ENCODE measurements at places on chromosomes 7 and 10.

GRCh38 chr7:1386623-1387220 lies 72.5 kb downstream of the MICALL2 start:
- no peak for DNase-seq

- no peak for DNase-seq
Observed at GRCh38 chr10:122280156-122280555, 9.1 kb downstream of the BTBD16 start.

DNA sequence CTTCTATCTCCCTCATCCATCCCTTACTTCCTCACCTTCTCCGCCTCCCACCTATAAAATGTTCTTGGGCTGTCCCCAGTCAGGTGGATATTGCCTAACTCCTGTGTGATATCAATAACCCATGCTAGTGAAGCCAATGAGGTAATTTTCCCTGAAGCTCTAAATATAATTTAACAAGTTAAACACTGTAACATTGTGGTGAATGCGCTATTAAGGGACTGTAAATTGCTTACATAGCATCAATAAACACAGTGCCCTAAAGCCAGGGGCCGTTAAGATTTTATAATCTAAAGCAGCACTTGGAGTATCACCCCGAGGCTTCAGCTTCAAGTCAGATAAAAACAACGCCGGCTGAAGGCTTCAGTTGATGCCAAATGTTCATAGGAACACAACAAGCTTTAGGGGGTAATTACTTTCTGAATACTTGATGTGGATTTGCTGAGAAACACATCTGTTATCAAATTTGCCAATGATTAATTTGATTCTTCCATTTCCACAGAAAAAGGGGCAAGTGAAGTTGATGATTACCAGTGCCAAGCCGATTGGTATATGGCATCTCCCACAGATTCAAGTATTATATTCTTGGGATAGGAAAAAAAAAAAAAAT lies 138.4 kb downstream of the CREB5 start:
- no peak for DNase-seq

- no peak for DNase-seq
Observed at GRCh38 chr10:75000748-75001321, 110.6 kb upstream of the SAMD8 start.

DNA sequence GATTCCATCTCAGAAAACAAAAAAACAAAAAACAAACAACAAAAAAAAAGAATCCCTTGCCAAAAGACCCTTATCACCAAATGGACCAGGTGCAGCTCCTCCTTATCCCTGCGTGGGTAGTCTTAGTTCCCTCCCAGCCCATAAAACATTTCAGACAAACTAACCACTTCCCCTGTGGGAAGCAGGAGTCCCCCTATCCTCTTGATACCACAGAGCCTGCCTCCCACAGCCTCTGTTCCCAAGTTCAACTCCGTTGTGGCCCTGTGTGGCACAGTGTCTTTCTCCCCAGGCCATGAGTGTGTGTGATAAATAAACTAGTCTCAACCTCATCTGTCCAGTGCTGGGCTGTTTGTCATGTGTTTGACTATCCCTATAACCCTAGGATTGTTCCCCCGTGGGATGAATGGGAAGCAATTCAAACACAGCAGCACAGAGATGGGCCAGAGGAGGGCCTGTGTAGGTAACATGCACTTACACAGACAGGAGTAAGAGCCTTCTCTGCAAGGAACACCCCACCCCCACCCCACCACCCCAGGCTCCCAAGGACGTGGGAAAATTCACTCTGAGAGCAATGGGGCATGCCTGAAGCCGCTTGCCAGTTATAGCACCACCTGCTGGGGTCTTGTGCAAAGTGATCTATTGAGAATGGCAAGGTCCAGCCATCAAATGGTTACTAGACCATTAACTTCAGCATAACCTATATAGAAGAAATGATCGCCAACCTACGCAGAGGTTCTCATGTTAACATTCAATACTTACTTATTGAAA lies 147.1 kb upstream of the GHITM start:
- peak; percentile 15 for DNase-seq

GRCh38 chr7:151430391-151431205 lies 9.3 kb downstream of the CRYGN start:
- no peak for DNase-seq

DNA sequence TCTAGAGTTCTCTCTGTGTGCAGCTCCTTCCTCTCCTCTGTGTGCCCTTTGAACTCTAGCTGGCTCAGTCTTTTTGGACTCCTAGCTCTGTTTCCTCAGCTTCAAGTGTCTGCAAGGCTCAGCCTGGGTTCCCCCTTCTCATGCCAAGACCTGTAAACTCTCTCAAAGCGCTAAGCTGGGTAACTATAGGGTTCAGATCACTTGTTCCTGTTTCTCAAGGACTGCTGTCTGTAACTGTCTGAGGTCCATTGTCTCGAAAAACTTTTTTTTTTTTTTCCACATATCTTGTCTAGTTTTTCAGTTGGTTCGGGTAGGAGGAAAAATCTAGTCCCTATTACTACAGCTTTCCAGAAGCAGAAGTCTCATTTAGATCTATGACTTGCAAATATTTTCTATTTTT lies 46.6 kb upstream of the PPP1R17 start:
- no peak for DNase-seq

DNA sequence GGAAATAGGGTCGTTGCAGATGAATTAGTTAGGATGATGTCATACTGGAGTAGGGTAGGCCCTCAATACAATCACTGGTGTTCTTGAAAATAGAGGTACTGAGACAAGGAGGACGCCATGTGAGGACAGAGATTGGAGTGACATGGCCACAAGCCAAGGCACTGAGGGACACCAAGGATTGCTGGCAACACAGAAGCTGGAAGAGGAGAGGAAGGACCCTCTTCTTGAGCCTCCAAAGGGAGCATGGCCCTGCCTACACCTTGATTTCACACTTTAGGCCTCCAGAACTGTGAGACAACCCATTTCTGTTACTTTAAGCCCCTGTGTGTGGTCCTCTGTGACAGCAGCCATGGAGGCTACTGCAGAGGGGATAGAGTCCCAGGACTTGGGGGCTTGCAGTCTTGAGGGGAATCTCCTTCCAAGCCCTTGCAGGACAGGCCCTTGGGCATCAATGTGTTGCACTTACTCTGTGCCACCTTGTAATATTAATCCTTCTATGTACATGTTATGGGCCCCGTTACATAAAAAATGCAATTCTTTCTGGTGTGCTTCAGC lies 3.7 kb upstream of the AOC1 start:
- no peak for DNase-seq

- no peak for DNase-seq
Observed at GRCh38 chr7:34086064-34086463, 180.7 kb downstream of the BMPER start.

DNA sequence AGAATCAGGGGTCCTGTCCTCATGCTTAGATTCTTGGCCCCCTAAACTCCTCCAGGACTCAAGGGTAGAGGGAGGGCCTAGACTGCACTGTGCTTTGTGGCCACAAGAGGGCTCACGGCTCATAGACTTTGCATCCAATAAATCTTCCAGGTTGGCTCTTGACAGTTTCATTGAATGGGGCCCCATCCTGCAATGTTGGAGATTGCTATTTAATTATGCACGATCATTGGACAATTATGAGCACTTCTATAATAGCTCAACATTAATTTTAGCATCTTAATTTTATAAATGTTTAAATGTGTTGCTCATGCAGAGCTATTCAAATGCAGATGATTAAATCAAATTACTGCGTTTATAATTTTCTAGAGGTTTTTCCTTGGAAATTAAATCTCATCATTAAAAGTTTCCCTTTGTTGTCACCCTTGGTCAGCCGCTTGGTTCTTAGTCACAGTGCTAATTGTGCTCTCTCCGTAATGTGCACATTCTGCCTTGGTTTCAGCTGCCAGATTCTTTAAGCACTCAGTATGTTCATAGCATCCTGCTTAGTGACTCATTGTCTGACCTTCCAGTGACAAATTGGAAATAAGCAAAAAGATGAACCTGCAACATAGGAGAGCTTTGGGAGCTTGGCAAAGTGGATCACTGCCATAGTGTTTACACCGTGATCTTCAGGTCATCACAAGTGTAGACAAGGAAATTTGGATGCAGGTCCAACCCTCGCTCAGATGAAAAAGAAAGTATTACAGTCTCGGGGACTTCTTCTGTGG lies 33.4 kb upstream of the PLPP4 start:
- DNase-seq, result peak; percentile 62

GRCh38 chr10:78599122-78599853 lies 469.5 kb upstream of the ZMIZ1 start:
- DNase-seq, result no peak

DNA sequence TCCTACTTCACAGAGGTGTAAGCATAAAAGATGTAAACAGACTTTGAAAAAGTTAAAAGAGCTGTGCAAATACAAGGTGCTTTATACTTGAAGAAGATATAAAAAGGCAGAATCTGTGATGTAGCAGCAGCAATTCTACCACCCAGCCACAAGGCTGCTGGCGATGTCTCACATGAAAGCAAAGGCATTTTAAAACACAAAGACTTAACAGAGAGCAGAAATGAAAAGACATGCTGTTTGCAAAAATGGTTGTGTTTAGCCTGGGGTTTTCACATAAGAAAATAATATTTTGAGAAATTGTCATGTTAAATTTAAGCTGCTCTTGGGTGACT lies 85.5 kb upstream of the ZNF800 start:
- no peak for DNase-seq

DNA sequence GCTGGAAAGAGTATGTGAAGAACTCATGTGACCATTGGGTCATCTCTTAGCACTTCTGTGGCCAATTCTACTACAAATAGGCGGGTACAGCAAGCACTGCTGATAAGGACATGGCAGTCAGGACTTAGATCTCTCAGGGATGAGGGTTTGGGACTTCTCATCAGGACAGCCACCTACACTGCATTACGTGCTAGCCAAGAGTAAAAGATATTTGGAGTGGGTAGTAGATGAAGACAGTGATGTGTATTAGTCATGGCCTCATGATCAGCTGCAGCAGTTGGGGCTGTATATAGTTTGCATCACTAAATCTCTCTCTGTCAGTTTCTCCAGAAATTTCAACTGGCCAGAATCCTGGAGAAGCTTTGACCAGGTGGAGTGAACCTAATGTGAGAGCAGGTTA lies 9.2 kb downstream of the TAS2R60 start:
- DNase-seq, result no peak

DNA sequence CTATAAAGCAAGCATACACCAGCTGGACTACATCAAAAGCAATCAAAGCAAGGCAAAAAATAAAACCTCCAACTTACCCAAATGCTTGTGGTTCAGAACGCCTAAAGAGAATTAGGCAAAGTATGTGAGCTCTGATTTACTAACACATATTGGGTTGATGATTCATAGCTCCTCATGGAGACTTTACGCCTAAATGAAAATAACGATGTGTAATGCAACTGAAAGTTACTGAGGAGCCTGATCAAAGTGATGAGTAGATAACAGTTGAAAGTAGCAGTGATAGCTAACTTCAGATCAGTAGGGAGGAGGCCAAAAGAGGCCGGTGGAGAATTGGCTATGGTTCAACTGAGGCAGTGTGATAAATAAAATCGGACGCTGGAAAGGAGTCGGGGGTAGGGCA lies 85.0 kb downstream of the MPP7 start:
- peak; percentile 40 for DNase-seq

DNA sequence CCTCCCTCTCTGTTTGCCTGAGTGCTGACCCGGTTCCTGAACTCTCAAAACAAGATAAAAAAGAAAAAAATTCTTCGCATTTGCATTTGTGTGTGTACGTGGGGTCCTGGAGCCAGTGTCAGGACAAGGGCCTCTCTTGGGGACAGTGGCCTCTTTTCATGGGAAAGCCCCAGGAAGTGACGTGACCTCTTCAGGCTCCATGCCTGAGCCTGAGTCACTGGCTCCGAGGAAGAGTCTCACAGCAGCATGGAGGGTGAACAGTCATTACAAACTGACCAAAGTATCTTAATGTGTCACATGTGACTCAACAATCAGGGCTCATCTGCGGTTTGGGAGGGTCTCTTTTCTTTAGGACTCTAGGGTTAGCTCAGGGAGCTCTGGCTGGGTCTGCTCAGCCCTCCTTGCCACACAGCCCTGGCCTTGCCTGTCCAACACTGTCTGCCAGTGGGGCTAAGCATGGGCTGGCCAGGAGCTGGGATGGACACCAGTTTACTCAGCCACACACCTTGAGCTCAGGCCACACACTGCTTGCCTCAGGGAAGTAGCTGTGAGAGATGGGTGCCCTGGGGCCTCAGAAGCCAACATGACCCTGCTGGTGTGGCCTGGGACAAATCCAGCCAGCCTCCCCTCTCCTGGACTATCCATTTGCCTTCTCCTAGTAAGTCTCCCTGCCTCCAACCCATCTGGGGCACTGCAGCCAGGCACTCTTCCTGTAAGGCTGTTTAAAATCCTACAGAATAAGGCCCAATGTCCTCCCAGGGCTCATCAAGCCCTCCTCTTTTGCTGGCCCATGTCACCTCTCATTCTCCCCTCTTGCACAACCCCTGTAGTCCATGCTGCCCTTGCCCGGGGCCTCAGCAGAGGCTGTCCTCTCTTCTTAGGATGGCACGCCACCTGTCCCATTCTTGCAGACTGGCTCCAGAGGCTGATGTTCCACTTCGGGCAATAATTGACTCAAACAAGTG lies 10.5 kb downstream of the TMEM273 start:
- peak; percentile 79 for DNase-seq

DNA sequence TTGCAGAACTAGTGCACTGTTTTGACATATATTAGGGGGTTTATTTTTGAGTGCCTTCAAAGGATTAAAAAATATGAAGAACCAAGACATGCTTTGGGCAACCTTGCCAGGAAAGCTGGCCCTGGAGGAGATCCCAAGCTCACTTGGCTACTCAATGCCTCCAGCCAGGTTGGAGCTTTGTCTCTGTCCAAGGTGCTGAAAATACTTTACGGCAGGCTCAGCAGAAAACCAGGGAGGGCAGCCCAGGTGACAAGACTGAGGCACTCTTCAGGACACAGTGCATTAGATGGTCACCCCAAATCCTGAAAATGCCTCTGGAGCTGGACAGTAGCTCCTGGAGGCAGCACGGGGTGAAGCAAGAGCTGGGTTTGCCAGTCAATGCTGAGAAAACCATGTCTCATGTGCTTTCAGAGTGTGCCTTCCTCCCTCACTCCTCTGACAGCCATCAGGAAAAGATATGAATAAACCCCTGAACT lies 5.8 kb upstream of the KCNH2 start:
- no peak for DNase-seq

DNA sequence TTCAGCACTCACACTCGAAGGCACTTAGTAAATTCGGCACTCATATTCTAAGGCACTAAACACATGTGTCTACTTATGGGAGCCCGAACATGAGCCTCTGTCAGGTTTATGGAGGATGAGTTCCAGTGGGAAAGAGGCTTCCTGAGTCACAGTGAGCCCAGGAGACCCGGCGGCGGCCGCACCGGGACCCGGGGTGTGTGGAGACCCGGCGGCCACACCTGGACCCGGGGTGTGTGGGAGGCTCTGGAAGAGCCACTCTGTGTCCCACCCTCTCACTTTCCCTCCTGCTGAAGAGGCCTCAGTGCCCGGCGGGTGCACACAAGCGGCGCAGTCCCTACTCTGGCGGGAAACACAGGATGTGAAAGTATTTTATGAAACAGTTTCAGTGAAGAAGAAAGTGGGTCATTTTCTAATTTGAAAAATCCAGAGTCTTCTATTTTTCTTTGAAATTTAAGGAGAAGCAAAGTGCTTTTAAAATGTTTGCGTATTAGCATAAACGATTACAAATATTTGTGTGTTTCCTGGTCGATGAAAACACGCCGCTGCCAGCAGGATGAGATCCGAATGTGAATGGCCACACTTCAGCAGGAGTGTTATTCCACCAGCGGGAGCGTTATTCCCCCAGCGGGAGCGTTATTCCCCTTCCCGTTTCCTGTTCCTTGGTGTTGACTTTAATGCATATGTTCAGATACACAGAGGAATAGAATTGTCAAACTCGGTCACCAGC lies 625.1 kb downstream of the DNAJB6 start:
- DNase-seq, result no peak
